Activated T-helper 2 cell treated with anti-CD3 and anti-CD28 coated beads, Interferon-gamma antibody, Interleukin-2, Interleukin-4, amounts not matched to agents 10 μg/mL and 5 μg/mL and 100 μg/mL, durations not matched to agents 14 hours and 24 hours and 36 hours (primary cell): ENCODE measurements at places on chromosomes 6 and 20.

- H3K4me1 ChIP-seq: no peaks in the 10 kb centered on the region
- DNase-seq: no peak
These were observed 53.6 kb upstream of the CST7 start for GRCh38 chr20:24895431-24895830.

DNA sequence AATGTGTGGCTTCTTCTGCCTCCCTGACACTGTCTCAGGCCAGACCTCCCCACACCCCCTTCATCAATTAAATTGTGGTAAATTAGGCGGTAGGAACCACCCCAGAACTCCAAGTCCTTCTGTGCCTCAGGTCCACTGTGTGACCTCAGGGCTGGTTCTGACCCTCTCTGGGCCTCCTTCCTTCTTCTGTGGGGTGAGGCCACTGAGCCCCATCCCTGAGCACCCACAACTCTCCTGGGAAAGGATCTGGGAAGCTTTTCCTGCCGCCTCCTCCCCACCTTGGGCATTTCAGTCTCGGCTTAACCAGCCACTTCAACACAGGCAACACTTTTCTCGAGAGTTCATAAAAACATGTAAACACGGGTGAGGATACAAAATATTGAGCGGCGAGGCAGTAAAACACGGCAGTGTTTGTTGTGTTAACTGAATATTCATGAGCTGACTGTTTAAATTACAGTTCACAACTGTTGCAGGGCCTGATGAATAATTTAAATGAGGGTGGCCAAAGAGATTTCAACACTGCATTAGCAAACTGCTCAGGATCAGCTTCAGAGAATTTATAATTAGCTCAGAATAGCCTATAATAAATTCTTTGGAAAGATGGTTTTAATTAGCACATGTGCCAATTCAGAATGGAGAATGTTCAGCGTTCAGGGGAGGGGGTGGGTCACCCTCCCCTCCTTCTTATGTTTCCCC lies 112.1 kb downstream of the TOX2 start:
- H3K36me3 ChIP-seq: peaks cover 20% of the 10 kb centered on the region
- no peak for DNase-seq
- H3K27me3 ChIP-seq: peaks cover 68% of the 10 kb centered on the region
- no peak overlapping the region for H3K27ac ChIP-seq
- H3K4me3 ChIP-seq: no peak overlapping the region

GRCh38 chr6:10725044-10725443 lies 2.2 kb downstream of the TMEM14C start:
- no peaks in the 10 kb centered on the region for H3K27me3 ChIP-seq
- peaks cover 35% of the 10 kb centered on the region for H3K4me1 ChIP-seq
- no peak for DNase-seq
- H3K27ac ChIP-seq: peak overlapping the region; percentile 57
- H3K36me3 ChIP-seq: peaks cover 36% of the 10 kb centered on the region

GRCh38 chr20:54063992-54064676 lies 6.3 kb downstream of the BCAS1 start:
- no peak overlapping the region for H3K4me3 ChIP-seq
- no peak overlapping the region for H3K27ac ChIP-seq
- peaks cover 7% of the 10 kb centered on the region for H3K4me1 ChIP-seq
- no peaks in the 10 kb centered on the region for H3K36me3 ChIP-seq
- no peak for DNase-seq

GRCh38 chr20:57787990-57788781 lies 78.4 kb upstream of the PMEPA1 start:
- H3K36me3 ChIP-seq: no peaks in the 10 kb centered on the region
- DNase-seq: no peak
- no peak overlapping the region for H3K27ac ChIP-seq

GRCh38 chr6:8809662-8810061 lies 374.3 kb upstream of the SLC35B3 start:
- H3K27ac ChIP-seq: no peak overlapping the region
- no peaks in the 10 kb centered on the region for H3K36me3 ChIP-seq
- H3K4me1 ChIP-seq: no peaks in the 10 kb centered on the region
- H3K4me3 ChIP-seq: no peak overlapping the region

DNA sequence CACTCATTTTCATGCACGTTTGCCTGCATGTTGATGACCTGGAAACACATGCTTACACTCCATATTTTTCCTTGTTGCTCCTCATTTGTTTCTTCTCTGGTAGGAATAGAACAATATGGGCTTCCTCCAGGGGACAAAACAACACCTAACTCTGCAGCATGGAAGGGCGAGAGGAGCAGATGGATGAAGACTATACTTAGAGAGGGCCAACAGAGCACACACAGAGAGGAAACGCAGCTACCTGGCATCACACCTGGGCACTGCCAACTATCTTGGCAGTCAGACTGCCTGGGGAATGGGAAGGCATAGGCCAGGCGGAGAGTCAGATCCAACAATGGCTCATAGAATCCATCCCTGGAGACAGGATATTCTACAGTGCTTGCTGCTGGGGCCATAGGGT lies 290.9 kb downstream of the CD83 start:
- H3K36me3 ChIP-seq: peaks cover 7% of the 10 kb centered on the region
- DNase-seq: no peak
- H3K4me1 ChIP-seq: peaks cover 6% of the 10 kb centered on the region

GRCh38 chr6:14692208-14692607 lies 553.7 kb upstream of the JARID2 start:
- no peaks in the 10 kb centered on the region for H3K36me3 ChIP-seq
- no peaks in the 10 kb centered on the region for H3K4me1 ChIP-seq
- no peak for DNase-seq
- no peak overlapping the region for H3K27ac ChIP-seq

- peaks cover 7% of the 10 kb centered on the region for H3K4me1 ChIP-seq
- no peak overlapping the region for H3K27ac ChIP-seq
- no peaks in the 10 kb centered on the region for H3K36me3 ChIP-seq
- no peak overlapping the region for H3K4me3 ChIP-seq
- H3K27me3 ChIP-seq: peaks cover 50% of the 10 kb centered on the region
These were observed 2.3 kb downstream of the GNAS start for GRCh38 chr20:58854638-58855471.

GRCh38 chr20:56718816-56719215 lies 89.7 kb downstream of the TFAP2C start:
- H3K4me3 ChIP-seq: no peak overlapping the region
- H3K4me1 ChIP-seq: no peaks in the 10 kb centered on the region
- no peak overlapping the region for H3K27ac ChIP-seq
- H3K27me3 ChIP-seq: no peaks in the 10 kb centered on the region

DNA sequence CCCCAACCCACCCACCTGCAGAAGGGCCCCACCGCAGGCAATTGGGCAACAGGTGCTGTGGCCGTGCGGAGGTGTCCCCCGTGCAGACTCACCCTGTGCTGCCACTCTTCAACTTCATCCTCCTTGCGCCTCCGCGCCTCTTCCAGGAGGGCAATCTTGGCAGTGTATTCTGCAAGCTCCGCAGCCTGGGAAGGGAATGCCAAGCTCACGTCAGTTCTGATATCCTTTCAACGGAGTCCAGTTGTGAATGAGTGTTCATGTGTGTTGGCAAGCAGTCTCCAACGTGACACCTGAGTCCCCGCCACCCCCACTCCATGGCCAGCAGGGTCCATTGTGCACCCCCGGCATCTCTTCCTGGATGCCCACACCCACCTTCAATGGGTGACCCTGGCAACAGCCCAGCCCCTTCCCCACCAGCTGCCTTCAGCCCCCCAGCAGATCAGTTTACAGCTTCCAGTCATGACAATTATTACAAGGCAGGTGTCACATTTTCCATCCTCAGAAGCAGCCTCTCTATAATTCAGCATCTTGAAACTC lies 49.9 kb downstream of the EZR start:
- H3K36me3 ChIP-seq: peaks cover 88% of the 10 kb centered on the region
- H3K27me3 ChIP-seq: no peaks in the 10 kb centered on the region
- no peak for DNase-seq
- no peak overlapping the region for H3K4me3 ChIP-seq
- H3K27ac ChIP-seq: peak overlapping the region; percentile 74

GRCh38 chr6:36171573-36171972 lies 25.0 kb upstream of the BRPF3 start:
- H3K27ac ChIP-seq: no peak overlapping the region
- H3K27me3 ChIP-seq: no peaks in the 10 kb centered on the region
- H3K36me3 ChIP-seq: peaks cover 6% of the 10 kb centered on the region
- peaks cover 33% of the 10 kb centered on the region for H3K4me1 ChIP-seq
- H3K4me3 ChIP-seq: no peak overlapping the region

DNA sequence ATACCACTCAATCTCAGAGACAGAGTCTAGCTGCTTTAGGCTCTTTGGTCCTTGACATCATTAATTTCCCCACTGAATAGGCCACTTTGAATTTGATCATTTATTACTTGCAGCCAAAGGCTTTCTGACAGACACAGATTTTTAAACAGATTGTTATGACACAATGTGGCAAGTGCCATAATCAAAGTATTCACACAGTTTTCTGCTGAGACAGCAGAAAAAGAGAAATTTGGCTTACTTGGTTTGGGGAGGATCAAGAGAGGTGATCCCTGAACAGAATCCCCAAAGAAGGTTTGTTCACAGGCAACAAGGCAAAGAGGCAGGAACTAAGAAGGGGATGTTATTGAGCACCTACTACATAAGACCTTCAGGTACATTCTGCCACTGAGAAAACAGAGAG lies 138.0 kb upstream of the TOP1 start:
- H3K27ac ChIP-seq: no peak overlapping the region
- H3K27me3 ChIP-seq: peaks cover 12% of the 10 kb centered on the region
- no peak for DNase-seq
- H3K4me1 ChIP-seq: no peaks in the 10 kb centered on the region
- H3K4me3 ChIP-seq: no peak overlapping the region

DNA sequence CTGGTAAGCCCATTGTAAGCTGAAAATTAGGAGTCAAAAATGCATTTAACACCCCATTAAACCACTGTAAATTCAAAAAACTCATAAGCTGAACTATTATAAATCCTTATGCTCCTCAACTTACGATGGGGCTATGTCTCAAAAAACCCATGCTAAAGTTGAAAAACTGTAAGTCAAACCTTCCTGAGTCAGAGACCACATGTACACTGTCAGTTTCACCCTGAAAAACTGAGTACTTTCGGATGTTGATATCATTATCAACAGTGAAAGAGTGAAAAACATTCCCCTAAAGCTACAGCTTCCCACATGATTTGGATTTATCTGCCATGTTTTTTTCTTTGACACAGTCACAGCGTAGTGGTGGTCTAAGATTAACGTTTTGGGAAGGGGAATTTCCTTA lies 14.2 kb downstream of the RAB23 start:
- H3K36me3 ChIP-seq: peaks cover 7% of the 10 kb centered on the region
- no peak overlapping the region for H3K4me3 ChIP-seq

GRCh38 chr6:6891125-6891721 lies 216.5 kb upstream of the RREB1 start:
- no peak for DNase-seq
- H3K36me3 ChIP-seq: no peaks in the 10 kb centered on the region
- peaks cover 2% of the 10 kb centered on the region for H3K4me1 ChIP-seq
- peaks cover 4% of the 10 kb centered on the region for H3K27me3 ChIP-seq

- H3K27ac ChIP-seq: no peak overlapping the region
- H3K27me3 ChIP-seq: no peaks in the 10 kb centered on the region
- no peaks in the 10 kb centered on the region for H3K36me3 ChIP-seq
- H3K4me1 ChIP-seq: no peaks in the 10 kb centered on the region
- DNase-seq: no peak
These were observed 322.0 kb upstream of the SOX4 start for GRCh38 chr6:21271428-21272155.

DNA sequence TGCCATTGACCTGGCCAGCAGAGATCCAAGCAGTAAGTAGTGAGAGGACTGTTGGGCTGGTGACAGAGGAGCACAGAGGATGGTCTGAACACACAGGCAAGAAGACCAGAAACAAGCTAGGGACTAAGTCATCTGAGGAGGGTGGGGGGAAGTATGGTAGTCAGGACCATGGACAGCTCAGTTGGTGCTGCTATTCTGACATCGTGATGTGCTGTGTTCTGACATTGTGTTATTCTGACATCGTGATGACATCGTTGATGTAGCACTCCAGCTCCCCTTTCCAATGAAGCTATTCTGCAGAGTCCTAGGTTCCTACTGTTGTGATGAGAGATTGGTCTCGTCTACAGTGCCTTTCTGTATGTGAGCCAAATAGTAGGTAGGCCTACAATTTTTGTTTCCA lies 28.7 kb downstream of the CFAP206 start:
- no peaks in the 10 kb centered on the region for H3K4me1 ChIP-seq
- H3K4me3 ChIP-seq: no peak overlapping the region
- no peaks in the 10 kb centered on the region for H3K36me3 ChIP-seq
- no peak overlapping the region for H3K27ac ChIP-seq

GRCh38 chr6:104940893-104941728 lies 15.8 kb upstream of the LIN28B start:
- peaks cover 9% of the 10 kb centered on the region for H3K36me3 ChIP-seq
- peak overlapping the region; percentile 57 for H3K4me3 ChIP-seq
- peak; percentile 24 for DNase-seq
- H3K4me1 ChIP-seq: peaks cover 3% of the 10 kb centered on the region
- H3K27ac ChIP-seq: no peak overlapping the region
- peaks cover 37% of the 10 kb centered on the region for H3K27me3 ChIP-seq

GRCh38 chr6:41289815-41290214 lies 3.3 kb upstream of the TREM1 start:
- H3K36me3 ChIP-seq: no peaks in the 10 kb centered on the region
- no peak overlapping the region for H3K4me3 ChIP-seq
- DNase-seq: no peak
- no peaks in the 10 kb centered on the region for H3K4me1 ChIP-seq
- H3K27me3 ChIP-seq: peaks cover 20% of the 10 kb centered on the region
- H3K27ac ChIP-seq: no peak overlapping the region

DNA sequence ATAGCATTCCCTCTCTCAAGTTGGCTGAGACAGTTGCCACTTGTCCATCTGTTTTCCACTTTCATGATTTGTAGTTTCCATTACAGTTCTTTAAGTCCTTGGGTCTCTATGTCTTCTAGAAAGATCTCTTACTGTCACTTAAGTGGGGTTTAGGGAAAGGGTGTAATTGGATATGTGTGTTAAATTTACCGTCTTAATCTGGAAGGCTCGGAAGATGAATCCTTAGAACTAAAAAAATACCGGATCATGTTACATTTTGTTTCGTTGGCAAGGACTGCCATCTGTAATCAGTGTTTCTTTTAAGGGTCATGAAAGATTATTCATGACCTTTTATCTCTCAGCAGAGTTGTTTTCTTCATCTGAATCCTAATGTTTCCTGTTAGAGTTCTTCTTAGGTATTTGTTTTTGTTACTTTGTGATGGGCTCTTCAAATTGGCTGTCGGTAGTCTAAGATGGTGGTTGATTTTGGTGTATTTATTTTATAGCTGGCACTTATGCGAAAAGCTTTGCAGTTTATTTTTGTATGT lies 21.8 kb upstream of the BTBD3 start:
- H3K4me3 ChIP-seq: no peak overlapping the region
- H3K36me3 ChIP-seq: no peaks in the 10 kb centered on the region
- no peak overlapping the region for H3K27ac ChIP-seq
- DNase-seq: no peak
- peaks cover 2% of the 10 kb centered on the region for H3K27me3 ChIP-seq

DNA sequence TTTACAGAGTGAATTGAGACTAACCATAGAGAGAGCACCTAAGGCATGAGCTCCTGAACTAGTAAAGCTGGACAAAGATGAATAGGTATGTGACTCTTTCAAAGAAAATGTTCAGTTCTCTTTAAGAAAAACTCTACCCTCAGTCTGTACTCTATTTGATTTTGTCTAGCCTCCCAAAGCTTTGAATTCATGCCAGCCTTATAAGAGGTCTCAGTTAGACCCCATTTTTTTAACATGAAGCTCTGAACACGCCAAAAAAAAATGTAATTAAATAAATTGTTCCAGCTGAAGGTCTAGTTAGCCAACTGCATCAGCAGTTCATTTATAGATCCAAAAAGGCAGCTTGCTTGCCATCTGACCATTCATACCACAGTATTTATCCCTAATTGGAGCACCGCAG lies 71.6 kb downstream of the COL9A1 start:
- peaks cover 3% of the 10 kb centered on the region for H3K27me3 ChIP-seq
- H3K4me1 ChIP-seq: no peaks in the 10 kb centered on the region
- no peak for DNase-seq
- no peaks in the 10 kb centered on the region for H3K36me3 ChIP-seq
- no peak overlapping the region for H3K4me3 ChIP-seq

- no peak overlapping the region for H3K27ac ChIP-seq
- H3K27me3 ChIP-seq: peaks cover 10% of the 10 kb centered on the region
- peaks cover 3% of the 10 kb centered on the region for H3K4me1 ChIP-seq
- no peak overlapping the region for H3K4me3 ChIP-seq
These were observed 111.5 kb downstream of the PRND start for GRCh38 chr20:4833074-4833728.
